ENCODE measurements at places on chromosomes 7 and 10.

DNA sequence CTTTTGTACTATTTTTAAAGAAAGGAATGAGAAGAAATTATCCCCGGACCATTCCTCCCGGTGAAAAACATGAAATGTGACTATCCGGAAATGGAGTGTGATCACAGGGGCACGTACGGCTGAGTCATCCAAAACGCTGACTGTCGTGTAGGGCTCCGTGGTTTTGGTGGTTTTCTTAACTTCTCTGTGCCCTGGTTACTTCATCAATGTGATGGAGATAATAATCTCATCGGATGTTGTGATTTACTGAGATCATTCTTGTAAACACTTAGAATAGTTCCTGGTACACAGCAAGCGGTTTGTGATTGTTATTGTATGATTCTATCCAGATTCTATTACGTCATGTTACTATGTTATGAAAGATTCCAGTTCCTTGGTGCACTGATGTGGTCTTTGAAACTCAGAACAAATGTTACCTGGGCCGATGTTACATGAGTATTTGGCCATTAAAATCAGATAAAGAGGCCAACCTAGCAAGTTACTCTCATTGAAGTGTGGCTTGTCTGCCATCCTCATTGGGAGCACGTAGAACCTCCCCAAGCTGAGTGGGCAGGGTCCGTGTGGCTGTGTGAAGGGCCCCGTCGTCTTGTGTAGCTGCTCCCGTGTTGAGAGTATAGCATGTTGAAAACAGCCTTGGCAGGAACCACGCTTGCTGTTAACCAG is 99.5 kb downstream of the CAMK1D start:
- no peak for DNase-seq

GRCh38 chr10:91976317-91977051 is 52.9 kb downstream of the BTAF1 start:
- no peak for DNase-seq

- DNase-seq, result no peak
These were observed 333.5 kb downstream of the GPR158 start for GRCh38 chr10:25508112-25508815.

DNA sequence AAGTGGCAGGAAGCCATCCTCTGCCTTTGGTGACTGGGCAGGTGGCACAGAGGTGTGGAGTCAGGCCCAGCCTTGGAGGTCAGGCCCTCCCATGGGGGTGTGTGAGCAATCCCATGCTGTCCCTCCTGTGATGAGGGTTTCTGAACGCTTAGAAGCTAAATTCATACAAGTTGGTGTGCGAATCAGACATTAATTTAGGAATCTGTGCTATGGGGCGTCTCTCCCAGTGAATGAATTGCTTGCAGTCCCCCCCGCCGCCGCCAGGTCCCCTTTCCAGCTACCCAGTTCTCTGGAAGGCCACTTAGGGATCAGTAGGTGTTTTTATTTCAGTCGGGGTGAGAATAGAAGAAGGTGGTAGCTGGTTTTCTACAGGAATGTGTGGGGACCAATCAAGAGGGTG is 37.5 kb downstream of the LRRC18 start:
- DNase-seq, result no peak

- DNase-seq, result no peak
These were observed 1021.9 kb upstream of the AUTS2 start for GRCh38 chr7:68576366-68576765.

Data from hypothalamus (tissue), 51 donors.